Activated CD8-positive, alpha-beta memory T cell treated with anti-CD3 and anti-CD28 coated beads, Interleukin-2, amount 50 U/mL, for 4 hours (primary cell): ENCODE measurements at places on chromosomes 6 and 20.

- no peak for DNase-seq
These were observed 157.4 kb downstream of the TFAP2C start for GRCh38 chr20:56786503-56786902.

DNA sequence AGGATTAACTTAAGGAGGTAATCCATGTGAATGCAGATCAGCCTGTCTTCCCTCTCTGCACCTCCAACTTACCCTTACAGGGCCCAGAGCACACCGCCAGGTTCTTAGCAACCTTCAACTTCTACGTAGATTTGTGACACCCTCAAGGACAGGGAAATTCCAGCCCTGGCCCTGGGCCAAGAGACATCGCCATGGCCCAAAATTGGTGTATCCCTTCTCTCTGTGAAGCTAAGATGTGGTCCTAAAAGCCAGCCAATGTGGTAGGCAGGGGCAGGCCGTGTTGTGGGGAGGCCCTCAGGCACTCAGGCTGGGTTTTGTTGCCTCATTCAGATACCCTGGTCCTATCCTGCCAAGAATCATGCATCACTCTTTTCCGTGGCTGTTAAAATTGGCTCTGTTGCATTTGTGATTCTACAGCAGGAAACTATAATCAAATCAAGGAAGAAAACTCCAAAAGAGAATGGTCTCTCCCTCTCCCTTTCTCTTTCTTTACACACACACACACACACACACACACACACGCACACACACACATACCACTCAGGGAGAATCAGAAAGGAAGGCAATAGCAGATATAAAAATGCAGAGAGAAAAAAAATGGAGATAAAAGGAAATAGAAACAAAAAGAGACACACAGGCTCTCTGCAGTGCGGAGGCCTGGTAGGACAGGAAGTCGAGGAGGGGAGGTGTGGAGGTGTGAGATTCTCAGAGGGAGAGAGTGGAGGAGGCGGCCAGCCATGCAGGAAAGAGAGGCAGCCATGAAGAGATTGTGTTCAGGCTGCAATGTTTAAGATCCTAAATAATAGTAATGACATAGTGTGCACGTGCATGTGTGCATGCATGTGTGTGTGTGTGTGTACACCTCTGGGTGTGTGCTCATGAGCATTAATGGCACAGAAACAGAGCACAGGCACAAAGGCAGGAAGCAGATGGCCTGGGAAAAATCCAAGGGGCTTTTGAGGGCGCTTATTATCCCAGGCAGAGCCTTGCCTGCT, 201.8 kb upstream of the LRFN2 start:
- DNase-seq, result no peak

- DNase-seq, result no peak
These were observed 359.0 kb downstream of the ZFAND3 start for GRCh38 chr6:38178584-38178886.

DNA sequence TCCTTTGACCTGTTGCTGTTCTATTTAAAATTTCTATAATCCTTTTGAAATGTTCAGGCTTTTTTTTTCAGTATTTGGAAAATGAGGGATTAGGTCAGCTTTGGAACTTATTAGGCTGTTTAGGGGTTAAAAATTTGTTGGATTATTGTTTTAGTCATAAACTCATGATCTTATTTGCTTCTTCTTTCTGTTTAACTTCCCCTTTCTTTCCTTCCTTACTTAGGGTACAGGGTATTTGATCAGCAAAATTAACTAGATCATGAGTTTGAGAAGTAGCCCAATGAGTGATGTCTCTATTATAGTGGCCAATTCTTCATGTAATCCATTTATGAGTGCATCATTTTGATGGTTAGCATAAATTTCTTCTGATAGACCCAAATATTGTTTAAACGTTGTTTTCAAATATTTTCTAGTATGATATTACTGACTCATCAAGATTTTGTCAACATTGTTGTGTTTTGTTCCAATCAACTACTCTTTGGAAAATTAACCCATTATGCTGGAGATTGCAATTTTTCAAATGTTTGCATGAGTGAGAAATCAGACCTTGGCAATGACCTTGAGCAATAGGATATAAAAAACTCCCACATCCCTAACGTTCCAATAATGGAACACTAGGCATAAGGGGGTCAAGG, 94.4 kb downstream of the OTOR start:
- DNase-seq, result no peak

- peak; percentile 42 for DNase-seq
These were observed 514 bp downstream of the TCFL5 start for GRCh38 chr20:62860924-62861691.

- DNase-seq, result no peak
These were observed 26.4 kb upstream of the PAQR8 start for GRCh38 chr6:52335576-52335975.

GRCh38 chr20:23349338-23350195, 1.0 kb upstream of the NXT1 start:
- peak; percentile 77 for DNase-seq
